Stimulated activated CD8-positive, alpha-beta memory T cell treated with anti-CD3 and anti-CD28 coated beads, Interleukin-15, amount 100 ng/mL, for 1 hour (primary cell): ENCODE measurements at places on chromosomes 7 and 10.

GRCh38 chr7:158705234-158705850, 738 bp upstream of the NCAPG2 start:
- no peak for DNase-seq

GRCh38 chr10:125823663-125824251, 411 bp downstream of the BCCIP start:
- no peak for DNase-seq

DNA sequence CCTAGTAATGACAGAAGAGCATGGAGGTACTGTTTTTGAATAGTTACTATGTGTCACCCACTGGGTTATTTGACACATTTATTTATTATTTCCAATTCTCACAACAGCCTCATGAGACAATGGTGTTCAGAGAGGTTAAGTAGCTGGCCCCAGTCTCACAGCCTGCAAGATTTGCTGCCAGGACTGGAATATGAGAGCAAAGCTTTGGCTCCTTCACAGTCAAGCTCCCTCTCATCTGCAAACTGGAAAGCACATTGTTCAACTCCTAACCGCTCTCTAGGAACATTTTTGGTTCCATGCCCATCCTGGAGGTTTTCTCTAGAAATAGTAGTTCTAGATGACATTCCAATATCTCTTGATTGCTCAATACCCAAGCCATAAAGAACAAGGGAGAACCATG, 75.5 kb upstream of the CXCL12 start:
- DNase-seq, result no peak

DNA sequence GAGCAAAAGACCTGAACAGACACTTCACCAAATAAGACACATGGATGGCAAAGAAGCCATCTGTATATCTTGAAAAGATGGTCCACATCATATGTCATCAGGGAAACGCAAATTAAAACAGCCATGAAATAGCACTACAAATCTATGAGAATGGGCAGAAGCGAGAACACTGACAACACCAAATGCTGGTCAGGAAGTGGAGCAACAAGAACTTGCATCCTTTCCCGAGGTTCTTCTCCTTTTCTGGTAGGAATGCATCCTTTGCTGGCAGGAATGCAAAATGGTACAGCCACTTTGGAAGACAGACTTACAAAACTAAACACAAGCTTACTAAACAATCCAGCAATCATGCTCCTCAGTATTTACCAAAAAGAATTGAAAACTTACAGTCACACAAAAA, 60.0 kb downstream of the PIK3AP1 start:
- no peak for DNase-seq

DNA sequence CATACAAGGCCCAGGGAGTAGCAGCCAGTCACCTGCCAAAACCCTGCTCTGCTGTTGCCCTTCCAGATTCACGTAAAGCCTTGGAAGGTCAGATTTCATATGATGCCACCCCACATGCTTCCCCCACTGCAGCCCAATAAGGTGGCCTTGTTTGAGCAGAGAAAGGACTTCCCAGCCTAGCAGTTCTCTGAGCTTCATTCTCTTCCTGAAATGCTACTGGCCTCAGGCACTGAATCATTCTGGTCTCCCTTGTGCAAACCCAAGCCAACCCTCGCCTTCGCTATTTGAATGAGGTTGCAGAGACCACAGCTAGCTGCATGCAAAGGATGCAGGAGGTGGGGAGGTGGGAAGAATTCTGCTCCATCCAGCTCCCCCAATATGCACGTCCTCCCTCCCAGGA, 60.3 kb upstream of the PLXNA4 start:
- no peak for DNase-seq

GRCh38 chr7:101953248-101953819, 135.9 kb downstream of the CUX1 start:
- DNase-seq, result no peak

GRCh38 chr7:155342313-155342712, 44.6 kb downstream of the INSIG1 start:
- DNase-seq, result no peak

DNA sequence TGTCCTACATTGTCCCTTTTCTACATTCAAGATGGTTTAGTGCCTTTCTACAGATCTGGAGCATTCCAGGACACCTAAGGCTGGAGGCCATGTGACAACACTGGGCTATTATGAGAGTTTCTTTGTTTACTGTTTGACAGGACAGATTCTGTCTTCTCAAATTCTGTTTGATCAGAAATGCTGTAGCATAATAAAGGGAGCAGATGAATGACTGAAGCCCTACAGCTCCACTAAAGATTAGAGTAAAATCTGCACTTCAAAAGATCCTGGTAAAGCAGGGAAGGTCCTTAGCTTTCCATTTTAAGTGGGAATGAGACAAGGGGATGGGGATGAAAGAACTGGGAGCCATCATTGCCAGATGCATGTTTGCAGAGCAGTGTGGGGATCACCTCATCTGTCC, 38.4 kb downstream of the TMEM229A start:
- DNase-seq, result no peak

DNA sequence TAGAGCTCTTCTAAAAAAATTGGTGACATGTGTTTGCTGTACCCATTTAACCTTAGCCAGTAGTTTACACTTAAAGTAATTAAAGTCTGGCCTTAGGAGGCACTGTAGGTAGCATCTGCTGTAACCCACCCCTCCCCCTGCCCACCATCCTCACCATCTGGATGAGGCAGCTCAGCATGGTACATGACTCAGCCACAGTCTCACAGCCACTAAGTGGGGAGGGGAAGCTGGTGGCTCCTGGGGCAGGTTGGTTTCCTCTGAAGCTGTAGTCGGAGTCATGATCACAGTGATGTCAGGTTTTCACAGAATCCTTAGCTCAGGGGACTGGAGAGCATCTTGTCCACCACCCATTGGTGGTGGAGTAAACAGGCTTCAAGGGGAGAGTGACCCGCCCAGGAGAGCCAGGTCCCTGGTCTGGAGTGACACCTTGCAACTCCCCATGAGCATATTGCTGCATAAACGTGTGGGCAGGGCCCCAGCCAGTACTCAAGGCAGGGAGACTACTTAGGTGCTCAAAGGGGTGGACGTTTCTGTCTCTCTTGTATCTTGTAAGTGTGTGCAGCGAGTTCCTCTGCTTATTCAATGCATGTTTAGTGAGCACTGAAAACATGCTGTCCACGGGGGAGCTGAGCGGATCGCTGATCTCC, 125.9 kb downstream of the GRK5 start:
- DNase-seq, result peak; percentile 14

GRCh38 chr7:66207540-66207939, 2.4 kb downstream of the TPST1 start:
- DNase-seq, result no peak

- no peak for DNase-seq
Observed at GRCh38 chr7:132972745-132973144, 109.1 kb downstream of the CHCHD3 start.

DNA sequence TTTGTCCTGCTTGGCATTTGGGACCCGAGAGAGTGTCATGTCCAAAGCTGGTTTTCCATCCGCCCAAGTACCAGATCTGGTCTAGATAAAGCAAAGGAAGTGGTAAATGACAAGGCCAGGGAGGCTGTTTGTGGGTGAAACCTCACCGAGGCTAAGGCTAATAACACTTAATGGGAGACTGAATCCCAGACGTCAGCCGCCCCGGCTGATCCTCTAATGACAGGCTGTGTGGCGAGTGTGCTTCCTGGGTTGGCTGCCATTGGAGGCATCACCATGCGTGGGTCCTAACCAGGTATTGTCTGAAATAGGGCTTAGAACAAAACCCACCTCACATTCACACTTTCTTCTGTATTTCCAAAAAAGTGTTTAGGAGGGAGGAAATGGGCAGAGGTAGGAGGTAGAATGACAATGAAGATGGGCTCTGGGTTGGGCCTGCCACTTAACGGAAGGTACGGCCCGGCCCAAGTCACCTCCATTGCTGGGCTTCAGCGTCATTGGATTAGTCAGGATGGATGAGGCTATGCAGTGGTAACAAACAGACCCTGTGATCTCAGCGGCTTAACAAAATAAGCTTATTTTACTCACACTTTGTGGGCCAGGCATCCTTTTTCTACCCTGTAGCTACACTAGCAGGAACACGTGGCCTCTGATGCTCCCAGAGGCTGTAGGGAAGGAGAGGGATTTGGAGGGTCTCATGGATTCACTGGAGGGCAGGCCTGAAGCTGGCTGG, 59.7 kb downstream of the PROSER2 start:
- no peak for DNase-seq

DNA sequence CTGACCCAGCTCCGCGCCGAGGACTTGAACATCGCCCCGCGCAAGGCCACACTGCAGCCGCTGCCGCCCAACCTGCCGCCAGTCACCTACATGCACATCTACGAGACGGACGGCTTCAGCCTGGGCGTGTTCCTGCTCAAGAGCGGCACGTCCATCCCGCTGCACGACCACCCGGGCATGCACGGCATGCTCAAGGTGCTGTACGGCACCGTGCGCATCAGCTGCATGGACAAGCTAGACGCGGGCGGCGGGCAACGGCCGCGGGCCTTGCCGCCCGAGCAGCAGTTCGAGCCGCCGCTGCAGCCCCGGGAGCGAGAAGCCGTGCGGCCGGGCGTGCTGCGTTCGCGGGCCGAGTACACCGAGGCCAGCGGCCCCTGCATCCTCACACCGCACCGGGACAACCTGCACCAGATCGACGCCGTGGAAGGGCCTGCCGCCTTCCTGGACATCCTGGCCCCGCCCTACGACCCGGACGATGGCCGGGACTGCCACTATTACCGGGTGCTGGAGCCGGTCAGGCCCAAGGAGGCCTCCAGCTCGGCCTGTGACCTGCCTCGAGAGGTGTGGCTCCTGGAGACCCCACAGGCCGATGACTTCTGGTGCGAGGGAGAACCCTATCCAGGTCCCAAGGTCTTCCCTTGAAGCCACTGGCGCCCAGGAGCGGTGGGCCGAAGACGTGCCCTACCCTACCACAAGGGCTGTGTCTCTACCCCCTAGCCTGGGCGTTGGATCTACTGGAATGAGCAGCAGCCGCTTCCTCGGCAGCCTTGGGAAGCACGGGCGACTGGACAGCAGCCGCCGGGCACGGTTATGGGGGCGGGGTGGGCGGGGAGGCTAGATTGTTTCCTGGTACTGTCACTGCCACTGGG, 945 bp downstream of the ADO start:
- no peak for DNase-seq

DNA sequence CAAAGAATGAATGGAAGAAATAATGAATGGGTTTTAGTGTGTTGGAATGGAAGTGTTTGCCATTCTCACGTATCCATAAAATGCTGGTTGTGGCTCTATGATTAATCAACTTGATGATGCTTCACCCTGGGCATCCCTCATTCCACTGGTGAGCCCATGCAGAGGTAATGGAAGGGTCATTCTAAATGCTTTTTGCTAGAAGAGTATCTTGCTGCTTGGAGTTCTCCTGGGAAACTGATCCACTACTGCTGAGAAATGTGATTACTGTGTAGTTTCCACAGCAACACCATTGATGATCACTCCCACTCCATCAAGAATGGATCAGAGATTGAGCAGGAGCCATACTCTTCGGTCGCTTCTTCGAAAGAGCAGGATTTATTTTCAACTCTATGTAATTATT, 101.6 kb downstream of the ARL5B start:
- DNase-seq, result no peak

DNA sequence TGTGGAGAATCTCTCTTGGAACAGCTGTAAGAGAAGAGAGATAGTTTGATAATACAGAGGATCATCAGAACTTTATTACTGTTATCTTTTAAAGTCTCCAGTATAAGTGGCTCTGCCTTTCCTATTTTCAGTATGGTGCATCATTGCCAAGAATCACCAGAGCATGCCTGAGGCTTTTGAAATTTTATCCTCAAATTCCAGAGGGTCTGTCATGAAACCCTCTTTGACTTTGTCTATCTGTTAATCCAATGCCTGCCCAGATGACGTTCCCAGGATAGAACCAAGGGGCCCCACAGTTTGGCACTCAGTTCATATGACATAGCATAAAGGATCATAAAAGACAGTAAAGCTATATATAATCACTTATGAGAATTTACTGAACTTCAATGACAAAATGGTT, 35.3 kb upstream of the SEMA3C start:
- DNase-seq, result no peak

DNA sequence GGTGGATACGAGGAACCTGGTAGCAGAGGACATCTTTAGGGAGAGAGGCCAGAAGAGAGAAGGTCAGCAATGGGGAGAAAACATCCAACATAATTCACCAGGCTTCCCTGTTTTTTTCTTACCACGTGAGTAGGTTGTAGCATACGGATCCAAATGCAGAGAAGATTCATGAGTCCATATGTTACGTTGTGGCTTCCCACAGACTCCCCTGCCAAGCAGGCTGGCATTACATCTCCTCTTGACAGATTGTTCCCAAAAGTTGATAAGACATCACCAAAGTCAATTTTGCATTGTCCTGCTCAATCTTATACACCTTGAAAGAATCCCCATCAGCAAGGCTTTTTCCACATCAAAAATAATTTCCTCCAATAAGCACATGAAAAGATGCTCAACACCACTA, 39.7 kb downstream of the DRGX start:
- no peak for DNase-seq

- DNase-seq, result no peak
Observed at GRCh38 chr7:66303454-66304155, 98.5 kb downstream of the TPST1 start.

DNA sequence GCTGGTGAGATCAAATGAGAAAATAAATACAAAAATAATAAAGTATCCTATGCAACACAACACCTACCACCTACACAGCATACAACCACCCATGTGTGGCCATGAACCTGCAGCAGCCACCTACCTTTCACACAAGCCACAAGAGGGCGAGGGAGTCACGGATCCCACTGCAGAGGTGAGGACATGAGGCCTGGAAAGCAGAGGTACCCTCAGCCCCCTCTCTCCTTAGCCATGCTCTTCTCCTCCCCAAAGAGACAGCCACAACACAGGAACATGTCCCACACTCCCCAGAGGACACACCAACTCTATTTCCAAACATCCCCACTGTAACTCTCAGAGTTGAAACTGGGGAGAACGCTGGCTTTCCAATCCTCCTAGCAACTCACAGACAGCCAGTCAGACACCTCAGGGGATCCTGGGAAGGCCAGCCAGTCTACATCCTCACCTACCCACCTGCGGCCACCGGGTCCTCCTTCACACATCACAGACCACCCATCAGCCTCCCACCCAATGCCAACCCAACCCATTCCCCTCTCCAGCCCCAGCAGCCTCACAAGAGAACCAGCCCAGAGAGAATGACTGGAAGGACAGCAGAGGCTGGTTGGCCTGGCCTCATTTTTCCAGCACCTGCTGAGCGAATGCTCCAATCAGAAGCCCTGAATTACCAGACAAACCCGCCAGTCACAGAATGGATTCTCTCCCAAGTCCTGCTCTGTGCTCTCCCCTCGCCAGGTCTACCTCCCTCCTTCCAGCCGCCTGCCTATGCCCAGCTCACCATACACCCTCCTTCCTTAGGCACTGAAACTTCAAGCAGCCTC, 18.4 kb downstream of the DLG5 start:
- no peak for DNase-seq

- DNase-seq, result no peak
Observed at GRCh38 chr7:41624818-41625217, 78.1 kb downstream of the INHBA start.

- peak; percentile 34 for DNase-seq
Observed at GRCh38 chr7:30445770-30446169, 32.8 kb downstream of the NOD1 start.

GRCh38 chr10:82925547-82925946, 1050.6 kb downstream of the NRG3 start:
- DNase-seq, result no peak

GRCh38 chr10:107517811-107518210, 353.3 kb upstream of the SORCS1 start:
- DNase-seq, result no peak
